Stimulated activated naive CD8-positive, alpha-beta T cell treated with anti-CD3 and anti-CD28 coated beads, Interleukin-15, amount 100 ng/mL, for 72 hours (primary cell): ENCODE measurements at places on chromosomes 11 and 22.

DNA sequence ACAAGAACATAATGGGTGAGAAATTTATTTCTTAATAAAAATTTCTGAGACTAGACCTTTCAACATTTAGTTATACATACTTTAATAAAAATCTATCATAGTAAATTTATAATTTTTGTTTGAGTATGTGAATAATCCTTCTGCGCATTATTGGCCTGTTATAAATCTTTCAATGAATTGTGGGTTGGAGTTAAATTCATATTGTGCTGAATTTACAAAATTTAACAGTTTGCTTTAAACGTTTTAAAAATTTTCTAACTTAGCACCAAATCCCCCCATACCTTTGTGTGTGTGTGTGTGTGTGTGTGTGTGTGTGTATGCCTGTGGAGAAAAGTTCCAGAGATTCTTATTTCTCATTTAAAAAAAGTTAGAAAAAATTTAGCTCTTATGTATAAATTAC is 111.0 kb downstream of the TMEM135 start:
- no peak for DNase-seq

- no peak for DNase-seq
Observed at GRCh38 chr11:122804796-122805195, 33.5 kb upstream of the CRTAM start.

DNA sequence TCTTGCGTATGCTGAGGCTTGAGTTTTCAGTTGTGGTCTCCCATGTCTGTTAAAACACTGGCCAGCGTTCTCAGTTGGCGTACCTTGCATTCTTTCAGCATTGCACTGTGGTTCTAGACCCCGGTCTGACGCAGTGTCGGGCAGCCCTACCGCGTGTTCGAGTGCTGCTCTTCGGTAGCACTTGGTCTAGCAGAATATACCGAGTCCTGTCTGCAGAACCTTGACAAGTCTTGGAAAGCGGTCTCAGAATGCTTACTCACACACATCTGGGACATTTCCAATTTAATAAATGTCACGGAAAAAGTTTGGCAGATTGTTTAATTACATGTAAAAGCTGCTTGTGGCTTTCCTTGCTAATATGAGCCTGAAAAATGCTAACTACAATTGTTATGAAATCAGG is 32.6 kb downstream of the PPFIA1 start:
- no peak for DNase-seq

DNA sequence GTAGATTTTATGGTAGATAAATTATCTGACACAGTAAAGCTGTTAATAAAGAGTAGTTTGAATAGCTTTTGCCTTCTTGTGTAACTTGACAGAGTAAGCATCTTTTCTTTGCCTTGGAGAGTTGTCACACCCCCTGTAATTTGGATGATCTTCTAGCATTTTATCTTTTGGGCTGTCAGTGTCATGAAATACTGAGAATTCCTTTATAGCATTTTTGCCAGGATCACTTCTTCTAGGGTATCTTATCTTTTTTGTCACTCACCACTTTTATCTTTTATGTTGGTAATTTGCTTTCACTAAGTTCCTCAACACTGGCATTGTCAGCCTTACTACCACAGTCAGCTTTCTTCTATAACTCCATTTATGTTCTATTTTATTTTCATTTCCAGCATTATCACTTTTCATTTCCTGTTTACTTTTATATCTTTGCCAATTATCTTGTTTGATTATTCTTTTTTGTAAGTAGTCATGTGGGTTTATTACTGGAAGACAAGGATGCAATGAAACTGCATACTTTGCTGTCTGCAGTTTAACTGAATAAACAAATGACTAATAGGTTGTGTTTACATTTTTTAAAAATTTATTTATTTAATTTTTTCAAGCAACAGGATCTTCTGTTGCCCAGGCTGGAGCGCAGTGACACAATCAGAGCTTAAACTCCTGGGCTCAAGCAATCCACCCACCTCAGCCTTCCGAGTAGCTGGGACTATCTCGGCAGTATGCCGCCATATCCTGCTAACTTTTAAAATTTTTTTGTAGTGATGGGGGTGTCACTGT is 28.1 kb upstream of the ACAT1 start:
- DNase-seq: no peak

GRCh38 chr11:14420223-14420622 is 61.2 kb upstream of the RRAS2 start:
- DNase-seq: no peak
